ENCODE measurements at places on chromosomes 16 and 17.

DNA sequence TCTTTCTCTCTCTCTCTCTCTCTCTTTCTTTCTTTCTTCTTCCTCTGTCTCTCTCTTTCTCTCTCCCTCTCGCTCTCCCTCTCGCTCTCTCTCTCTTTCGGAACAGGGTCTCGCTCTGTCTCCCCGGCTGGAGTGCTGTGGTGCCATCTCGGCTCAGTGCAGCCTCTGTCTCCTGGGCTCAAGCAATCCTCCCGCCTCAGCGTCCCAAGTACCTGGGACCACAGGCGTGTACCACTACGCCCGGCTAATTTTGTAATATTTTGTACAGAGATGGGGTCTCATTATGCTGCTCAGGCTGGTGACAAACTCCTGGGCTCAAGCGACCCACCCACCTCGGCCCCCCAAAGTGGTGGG lies 12.7 kb upstream of the KLHDC4 start:
- DNase-seq = no peak

- DNase-seq = no peak
Measured at GRCh38 chr17:48162946-48163506, 55.5 kb downstream of the SNX11 start.

GRCh38 chr17:41520821-41521521 lies 2.3 kb upstream of the KRT15 start:
- no peak for DNase-seq

DNA sequence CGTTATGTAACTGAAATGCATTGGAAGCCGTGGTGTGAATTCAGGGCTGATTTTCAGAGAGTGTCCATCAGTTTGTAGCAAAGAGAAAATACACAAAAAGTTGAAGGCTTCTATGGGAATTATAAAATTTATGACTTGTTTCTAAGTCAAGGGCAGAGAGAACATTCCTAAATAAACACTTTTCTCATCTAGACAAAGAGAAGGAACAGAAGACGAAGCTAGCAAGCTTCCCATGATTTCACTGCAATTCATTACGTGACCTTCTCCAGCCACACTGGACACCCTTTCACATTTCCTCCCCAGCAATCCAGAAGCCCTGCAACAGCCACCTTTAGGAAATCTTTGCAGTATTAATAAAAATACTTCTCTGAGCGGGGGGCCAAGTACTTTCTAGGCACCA lies 67.8 kb downstream of the TMEM100 start:
- no peak for DNase-seq

GRCh38 chr16:10312784-10313724 lies 72.8 kb upstream of the ATF7IP2 start:
- no peak for DNase-seq

GRCh38 chr17:55454906-55455474 lies 33.4 kb upstream of the MMD start:
- no peak for DNase-seq

GRCh38 chr17:12898110-12898509 lies 108.8 kb downstream of the ARHGAP44 start:
- no peak for DNase-seq
